ENCODE measurements at places on chromosomes 2 and 18. TPM values are rescaled to one million over a fixed set of nuclear protein-coding genes. Genes with fewer than 3 reads are reported as not detected.
A peak's percentile ranks its signal among the peaks of the same experiment; 100 is the strongest.

Gene PXDN
- polyA plus RNA-seq: 13.6 TPM

Gene CLK1
- polyA plus RNA-seq: 76.1 TPM

Gene FAM110C
- 24.6 TPM for polyA plus RNA-seq

Gene DTNA
- polyA plus RNA-seq: 3.8 TPM

- DNase-seq: peak; percentile 52
These were observed 7.6 kb downstream of the ATP6V1B1 start for GRCh38 chr2:70943205-70943871.

- no peak for DNase-seq
These were observed 310.6 kb upstream of the ZEB2 start for GRCh38 chr2:144830543-144830942.

GRCh38 chr2:11995456-11995855, 249.0 kb downstream of the LPIN1 start:
- DNase-seq: no peak

GRCh38 chr2:191167766-191168165, 17.0 kb upstream of the STAT4 start:
- peak; percentile 67 for DNase-seq

Data from sigmoid colon (tissue), 7 donors.